AG04449 (cell line): ENCODE measurements at places on chromosomes 7 and 10.
A peak's percentile ranks its signal among the peaks of the same experiment; 100 is the strongest.

DNA sequence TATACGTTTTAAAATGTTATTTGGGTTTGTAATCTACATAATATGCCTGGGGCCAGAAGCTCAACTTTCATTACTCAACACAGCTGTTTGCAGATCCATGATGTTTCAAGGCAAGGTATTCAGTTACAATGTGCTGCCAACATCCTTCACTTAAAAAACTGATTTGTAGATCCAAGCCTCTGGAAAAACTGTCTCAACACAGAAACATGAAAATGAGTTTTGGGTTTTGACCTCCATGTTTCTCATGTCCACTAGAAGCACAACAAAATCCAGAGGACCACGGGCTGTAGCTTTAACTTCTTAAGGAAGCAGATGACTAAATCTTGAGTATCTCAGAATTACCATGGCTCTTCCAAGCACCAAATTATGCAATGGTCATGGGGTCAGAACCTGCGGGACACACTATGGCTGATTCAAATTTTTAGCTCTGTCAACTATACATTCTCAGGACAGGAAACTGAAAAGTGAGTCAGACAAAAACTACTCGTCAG, 247.1 kb upstream of the GRB10 start:
- peak; percentile 84 for DNase-seq

DNA sequence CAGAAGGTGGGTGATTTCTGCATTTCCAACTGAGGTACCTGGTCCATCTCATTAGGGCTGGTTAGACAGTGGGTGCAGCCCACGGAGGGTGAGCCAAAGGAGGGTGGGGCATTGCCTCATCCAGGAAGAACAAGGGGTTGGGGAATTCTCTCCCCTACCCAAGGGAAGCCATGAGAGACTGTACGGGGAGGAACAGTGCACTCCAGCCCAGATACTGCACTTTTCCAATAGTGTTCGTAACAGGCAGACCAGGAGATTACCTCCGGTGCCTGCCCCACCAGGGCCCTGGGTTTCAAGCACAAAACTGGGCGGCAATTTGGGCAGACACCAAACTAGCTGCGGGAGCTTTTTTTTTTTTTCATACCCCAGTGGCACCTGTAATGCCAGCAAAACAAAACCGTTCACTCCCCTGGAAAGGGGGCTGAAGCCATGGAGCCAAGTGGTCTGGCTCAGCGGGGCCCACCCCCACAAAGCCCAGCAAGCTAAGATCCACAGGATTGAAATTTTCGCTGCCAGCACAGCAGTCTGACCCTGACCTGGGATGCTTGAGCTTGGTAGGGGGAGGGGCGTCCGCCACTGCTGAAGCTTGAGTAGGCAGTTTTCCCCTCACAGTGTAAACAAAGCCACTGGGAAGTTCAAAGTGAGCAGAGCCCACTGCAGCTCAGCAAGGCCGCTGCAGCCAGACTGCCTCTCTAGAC, 31.2 kb downstream of the ARMC10 start:
- DNase-seq = no peak

DNA sequence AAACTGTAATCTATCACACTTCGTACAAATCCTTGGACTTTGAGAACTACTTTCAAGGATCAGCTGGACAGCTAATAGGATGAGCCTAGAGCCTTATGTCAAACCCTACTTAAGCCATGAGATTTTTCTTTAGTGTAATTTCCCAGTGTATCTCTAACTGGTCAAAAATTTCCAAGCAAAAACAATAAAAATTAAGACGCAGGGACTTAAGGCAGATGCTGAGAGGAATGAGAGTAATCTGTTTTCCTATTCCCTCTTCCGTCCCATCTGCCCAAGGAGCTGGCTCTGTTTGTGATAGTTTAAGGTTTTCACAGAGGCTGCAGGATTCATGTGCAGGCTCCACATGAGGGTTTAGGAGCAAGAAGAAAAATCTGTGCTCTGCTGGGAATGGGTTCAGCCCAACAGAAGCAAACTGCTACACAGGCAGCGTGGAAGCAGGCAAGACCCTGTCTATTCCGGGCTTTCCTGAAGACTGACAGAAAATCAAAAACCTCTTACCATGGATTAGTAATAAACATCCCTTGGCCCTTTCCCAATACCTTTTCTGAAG, 62.2 kb downstream of the ARMH3 start:
- DNase-seq = no peak

DNA sequence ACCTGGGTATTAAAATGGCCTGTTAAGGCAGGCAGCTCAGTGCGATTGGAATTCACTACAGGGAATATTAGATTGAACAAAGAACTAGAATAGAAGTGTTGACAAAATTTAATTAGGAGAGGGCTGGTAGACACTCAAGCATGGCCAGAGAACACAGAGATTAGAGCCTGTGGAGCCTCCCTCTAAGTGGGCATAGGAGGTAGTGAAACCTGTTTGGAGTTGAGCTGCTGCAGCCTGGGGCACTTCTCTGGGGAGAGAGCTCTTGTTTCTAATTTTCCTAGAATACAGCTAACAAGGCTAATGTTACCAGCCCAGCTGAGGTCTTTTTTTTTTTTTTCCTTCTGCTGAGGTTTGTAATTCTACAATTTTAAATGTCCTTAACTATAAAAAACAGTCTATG, 46.4 kb downstream of the TMEM168 start:
- no peak for DNase-seq

DNA sequence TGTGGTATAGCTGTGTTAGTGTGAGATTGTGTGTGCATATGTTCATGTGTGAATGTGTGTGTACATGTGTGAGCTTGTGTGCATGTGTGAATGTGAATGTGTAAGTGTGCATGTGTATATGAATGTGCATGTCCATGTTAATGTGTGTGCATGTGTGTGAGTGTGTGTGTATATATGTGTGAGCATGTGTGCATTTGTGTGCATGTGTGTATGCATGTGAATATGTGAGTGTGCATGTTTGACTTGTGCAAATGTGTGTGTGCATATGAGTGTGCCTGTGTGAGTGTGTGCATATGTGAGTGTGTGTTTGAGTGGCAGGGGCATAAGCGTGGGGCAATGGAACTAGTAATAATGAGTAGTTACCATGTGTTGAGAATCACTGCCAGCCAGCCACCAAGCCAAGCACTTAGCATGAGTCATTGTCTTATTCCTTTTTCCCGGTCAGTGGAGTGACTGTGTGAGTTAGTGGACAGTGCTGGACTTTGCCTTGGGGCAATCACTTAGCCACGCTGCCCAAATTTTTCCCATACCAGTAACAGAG, 46.3 kb upstream of the SHH start:
- no peak for DNase-seq

DNA sequence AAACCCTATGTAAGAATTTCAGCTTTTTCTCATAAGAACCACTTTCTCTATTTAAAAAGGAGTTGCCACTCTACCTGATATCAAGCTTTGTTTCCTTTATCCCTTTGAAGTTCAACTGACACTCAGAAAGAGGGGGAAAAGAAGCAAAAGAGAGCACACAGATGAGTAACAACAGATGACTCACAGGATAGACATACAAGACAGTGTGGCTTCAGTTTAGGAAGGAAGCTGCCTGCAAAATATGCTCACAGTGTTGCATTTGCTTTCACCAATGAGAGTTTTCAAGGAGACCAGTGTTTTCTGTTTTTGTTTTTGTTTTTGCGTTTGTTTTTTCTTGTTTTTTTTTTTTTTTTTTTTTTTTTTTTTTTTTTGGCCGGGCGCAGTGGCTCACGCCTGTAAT, 1181.6 kb downstream of the DNAJB9 start:
- DNase-seq = no peak

GRCh38 chr7:121954803-121955202, 81.8 kb downstream of the PTPRZ1 start:
- no peak for DNase-seq

DNA sequence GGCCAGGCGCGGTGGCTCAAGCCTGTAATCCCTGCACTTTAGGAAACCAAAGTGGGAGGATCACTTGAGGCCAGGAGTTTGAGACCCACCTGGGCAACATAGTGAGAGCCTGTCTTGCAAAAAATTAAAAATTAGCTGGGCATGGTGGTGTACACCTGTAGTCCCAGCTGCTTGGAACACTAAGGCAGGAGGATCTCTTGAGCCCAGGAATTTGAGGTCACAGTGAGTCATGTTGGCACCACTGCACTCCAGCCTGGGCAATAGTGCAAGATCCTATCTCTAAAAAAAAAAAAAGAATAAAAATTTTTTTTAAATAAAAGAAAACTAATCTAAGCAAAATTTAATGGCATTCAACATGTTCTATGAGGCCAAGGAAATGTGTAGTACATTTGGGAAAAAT, 44.9 kb upstream of the UBN2 start:
- no peak for DNase-seq

DNA sequence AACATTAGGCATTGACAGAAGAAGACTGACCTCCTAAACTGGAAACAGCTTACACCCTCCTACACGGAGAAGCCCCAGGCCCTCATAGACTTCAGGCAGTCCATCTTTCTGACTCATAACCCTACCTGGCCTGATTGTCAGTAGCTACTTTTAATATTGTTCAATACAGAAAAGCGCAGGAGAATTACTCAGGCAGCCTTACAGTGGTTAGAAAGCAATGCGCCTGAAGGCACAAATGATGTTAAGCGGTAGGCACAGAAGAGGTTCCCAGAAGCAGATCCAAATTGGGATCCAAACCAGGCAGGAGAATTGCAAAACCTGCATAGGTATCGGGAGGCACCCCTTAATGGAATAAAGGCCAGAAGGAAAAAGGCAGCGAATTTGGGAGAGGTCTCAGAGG, 5.4 kb upstream of the CYREN start:
- DNase-seq = no peak

DNA sequence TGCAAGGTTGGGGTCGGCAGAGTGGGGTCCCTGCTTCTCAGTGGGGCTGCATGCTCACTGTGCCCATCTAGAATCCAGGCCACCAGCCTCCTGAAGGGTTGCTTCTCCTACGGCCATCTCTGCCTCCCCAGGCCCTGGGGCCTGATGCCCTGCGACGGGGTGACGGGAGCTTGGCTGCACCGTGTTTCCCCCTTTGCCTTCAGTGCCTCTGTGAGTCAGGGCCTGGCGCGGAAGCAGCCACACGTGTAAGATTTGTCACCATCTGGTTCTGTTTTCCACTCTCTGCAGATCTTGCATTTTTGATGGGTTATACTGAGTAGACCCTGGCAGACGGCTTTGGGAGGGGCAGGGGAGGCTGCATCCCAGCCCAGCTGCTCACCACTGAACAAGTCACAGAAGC, 7.2 kb downstream of the ADAMTS14 start:
- DNase-seq = peak; percentile 66

- DNase-seq = no peak
Observed at GRCh38 chr7:139304517-139304916, 36.6 kb upstream of the FMC1 start.

DNA sequence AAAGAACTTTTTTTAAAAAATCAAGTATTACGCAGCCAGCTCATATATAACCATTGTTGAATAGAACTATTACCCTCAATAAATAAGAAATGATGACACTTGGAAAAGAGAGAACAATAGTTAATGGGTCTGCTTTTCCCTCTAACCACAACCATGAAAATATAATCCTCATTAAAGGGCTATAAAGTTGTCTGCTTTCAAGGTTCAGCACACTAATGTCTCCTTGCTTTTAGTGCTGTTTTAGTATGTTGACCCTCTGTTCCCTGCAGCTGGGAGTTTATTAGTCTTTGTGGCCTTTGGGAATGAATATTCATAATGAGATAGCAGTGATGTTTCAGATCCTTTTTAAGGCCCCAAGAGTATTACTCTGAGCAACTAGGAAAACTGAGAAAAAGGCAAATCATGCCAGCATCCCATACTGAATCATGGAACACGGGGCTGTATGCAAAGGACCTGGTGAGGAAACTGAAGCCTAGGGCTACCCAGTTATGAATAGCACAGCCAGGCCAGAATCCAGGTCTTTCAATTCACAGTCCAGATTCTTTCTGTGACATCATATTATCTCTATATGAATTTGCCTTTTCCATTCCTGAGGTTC, 332.0 kb upstream of the LRGUK start:
- no peak for DNase-seq

DNA sequence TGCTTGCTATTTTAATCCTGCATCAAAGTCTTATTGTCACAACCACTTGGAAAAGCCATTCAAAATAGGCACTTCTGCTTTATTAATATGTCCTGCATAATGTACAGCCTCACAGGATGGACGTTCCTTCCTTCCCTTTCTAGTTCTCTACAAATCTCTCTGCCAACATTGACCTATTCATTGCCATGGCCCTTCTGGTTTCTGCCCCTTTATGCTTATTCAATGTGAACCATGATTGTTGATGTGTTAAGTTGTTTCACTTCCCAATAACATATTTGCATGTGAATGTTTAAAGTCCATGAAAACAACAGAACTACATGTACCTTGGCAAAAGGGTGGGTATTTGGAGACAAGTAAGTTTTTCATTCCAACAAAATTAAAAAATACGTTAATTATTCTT, 45.7 kb downstream of the COL28A1 start:
- DNase-seq = no peak

- DNase-seq = no peak
Observed at GRCh38 chr10:61836888-61837754, 64.4 kb upstream of the ARID5B start.

- DNase-seq = no peak
Observed at GRCh38 chr10:132685101-132685891, 100.7 kb downstream of the NKX6-2 start.

DNA sequence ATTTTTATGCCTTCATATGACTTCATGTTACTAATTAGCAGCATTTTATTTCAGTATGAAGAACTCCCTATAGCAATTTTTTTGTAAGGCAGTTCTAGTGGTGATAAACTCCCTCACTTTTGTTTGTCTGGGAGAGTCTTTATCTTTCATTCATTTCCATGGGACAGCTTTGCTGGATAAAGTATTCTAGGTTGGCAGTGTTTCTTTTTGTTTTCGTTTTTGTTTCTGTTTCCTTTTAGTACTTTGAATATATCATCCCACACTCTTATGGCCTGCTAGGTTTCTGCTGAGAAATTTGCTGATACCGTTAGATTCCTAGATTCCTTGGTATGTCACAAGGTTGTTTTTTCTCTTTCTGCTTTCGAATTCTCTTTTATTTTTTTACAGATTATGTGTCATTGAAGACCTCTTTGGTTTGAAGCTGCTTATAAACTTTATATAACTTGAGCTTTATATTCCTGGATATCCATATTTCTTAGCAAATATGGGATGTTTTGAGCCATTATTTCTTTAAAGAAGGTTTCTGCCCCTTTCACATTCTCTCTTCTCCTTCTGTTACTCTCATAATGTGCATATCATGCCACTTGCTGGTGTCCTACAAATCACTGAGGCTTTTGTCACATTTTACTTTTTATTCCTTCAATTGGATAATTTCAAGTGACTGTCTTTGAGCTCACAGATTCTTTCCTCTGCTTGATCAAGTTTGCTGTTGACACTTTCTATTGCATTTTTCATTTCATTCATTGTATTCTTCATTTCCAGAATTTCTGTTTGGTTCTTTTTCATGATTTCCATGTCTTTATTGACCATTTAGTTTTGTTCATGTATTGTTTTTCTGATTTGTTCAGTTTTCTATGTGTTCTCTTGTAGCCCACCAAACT, 28.9 kb upstream of the AHR start:
- DNase-seq = no peak

DNA sequence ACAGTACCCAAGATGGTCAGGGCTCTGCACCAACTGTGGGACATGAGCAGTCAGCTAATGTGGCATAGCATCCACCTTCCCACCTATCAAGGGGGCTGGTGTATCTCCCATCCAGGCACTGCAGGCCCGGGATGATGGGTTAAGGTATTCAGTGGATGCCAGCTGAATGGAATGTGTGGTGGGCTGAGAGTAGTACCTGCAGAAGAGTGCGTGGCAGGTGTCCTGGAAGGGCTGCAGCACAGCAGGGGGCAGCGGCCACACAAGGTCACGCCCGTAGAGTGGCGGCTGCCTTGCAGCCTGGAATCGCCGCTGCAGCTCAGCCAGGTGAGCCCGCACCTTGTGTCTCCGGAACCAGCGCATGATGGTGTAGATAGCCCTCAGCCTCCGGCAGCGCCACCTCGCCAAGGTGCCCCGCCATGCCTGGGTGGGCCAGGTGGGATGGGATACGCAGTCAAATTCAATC, 13.3 kb downstream of the MYO1G start:
- no peak for DNase-seq
